ENCODE measurements at places on chromosomes 13 and 19.

DNA sequence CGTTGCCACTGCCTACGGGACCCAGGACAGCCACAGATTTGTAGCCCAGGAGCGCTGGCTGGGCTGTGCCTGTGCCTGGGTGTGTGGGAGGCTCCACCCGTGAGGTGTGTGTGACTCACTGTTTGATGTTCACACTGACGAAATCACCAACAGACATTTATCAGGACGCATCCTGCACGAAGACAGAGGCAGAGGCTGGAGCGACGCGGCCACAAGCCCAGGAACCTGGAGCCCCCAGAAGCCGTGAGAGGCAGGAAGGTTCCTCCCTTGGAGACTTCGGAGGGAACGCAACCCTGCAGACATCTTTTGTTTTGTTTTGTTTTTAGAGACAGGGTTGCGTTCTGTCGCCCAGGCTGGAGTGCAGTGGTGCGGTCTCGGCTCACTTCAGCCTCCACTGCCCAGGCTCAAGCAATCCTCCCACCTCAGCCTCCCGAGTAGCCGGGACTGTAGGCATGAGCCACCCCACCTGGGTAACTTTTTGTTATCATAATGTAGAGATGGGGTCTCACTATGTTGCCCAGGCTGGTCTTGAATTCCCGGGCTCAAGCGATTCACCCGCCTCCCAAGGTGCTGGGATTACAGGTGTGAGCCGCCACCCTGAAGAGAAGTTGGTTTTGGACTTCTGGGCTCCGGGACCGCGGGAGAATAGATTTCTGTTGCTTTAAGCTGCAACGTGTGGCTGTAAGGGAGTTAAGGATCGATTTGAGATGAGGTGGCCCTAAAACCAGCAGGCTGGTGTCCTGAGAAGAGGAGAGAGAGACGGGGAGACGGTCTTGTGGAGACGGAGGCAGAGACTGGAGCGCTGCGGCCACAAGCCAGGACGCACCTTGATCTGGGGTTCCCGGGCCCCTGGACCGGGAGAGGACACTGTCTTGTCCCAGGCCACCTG, 24.9 kb upstream of the WDR18 start:
- peak; percentile 52 for DNase-seq

- DNase-seq, result no peak
Observed at GRCh38 chr19:33365691-33366090, 7.8 kb upstream of the CEBPG start.

DNA sequence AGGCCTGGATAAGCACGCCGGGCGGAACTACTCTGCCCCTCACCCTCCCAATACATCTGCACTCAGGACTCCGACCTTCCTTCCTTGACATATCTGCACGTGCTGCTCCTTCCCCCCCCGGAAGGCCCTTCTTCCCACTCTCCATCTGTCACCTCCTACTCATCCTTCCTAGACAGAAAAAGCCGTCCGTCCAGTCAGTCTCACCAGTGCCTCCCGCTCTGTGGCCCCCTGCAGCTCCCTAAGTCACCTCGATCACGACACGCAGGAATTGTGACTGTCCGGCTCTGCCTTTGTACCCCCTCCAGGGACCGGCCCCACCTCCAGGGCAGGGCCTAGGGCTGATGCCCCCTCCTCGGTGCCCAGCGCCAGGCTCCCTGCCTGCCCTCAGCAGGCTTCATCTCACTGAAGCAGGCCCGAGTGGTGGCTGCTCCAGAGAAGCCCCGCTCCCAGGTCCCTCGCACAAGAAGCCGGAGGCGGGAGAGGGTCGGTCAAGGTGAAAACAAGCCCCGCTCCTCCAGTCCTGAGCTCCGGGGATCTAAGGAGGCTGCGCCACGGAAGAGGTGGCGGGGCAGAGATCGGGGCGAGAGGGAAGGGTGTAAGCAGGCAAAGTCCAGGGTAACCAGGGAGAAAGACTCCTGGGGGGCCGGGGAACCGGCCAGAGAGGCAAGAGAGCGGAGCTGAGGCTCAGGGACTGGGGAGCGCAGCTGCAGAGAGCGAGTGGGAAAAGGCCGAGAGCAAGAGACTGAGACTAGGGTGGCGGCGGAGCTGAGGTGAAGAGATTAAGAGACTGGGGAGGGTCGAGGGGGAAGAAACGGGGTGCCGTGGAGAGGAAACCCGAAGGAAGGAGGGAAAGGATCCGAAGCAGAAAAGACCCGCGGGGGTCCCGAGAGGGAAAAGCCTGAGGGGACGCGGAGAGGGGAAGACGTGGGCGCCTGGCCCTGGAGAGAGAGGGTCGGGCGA, 1.1 kb downstream of the PPP6R1 start:
- DNase-seq, result peak; percentile 22

DNA sequence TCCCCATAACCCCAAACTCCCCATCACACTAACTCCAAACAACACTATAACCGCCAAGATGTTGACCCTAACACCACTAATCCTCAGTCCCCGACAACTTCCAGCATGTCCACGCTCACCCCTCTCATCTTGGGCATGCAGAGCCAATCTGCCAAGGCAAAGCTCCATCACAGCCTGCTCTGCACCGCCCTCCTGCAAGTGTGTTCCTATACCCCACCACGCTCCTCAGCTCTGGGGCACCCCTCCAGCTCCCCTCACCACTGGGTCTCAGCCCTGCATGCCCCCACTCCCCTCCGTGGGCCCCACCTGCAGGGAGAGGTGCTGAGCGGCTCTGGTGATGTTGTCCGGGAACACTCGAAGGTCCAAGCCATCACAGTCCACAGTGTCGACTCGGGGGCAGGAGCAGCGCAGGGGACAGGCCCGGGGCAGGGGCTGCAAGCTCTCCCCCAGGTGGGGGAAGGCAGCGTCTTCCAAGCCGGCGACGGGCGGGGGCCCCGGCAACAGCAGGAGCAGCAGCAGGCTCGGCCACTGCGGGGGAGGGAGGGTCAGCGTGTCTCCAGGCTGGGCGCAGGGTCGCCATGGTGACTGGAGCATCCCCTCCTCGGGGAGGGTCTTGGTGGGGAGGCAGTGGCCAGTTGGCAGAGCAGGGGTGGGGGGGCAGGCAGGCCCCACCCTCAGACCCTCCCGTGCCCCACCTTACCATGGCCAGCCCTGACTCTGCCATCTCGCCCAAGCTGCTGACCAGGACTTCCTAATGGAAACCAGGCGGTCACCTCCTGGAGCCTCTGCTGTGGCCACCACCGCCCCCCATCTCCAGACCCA, 527 bp downstream of the PODNL1 start:
- DNase-seq, result no peak

DNA sequence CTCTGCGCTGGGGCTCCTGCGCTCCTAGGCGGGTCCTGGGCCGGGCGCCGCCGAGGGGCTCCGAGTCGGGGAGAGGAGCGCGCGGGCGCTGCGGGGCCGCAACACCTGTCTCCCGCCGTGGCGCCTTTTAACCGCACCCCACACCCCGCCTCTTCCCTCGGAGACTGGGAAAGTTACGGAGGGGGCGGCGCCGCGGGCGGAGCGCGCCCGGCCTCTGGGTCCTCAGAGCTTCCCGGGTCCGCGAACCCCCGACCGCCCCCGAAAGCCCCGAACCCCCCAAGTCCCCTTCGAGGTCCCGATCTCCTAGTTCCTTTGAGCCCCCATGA, at the start of gene GJB2:
Gene GJB2 (minus strand): TSS at position 103 of the 326 bp plus-strand sequence. CDS start 3,357 bp downstream, outside the sequence.
- no peak for DNase-seq

DNA sequence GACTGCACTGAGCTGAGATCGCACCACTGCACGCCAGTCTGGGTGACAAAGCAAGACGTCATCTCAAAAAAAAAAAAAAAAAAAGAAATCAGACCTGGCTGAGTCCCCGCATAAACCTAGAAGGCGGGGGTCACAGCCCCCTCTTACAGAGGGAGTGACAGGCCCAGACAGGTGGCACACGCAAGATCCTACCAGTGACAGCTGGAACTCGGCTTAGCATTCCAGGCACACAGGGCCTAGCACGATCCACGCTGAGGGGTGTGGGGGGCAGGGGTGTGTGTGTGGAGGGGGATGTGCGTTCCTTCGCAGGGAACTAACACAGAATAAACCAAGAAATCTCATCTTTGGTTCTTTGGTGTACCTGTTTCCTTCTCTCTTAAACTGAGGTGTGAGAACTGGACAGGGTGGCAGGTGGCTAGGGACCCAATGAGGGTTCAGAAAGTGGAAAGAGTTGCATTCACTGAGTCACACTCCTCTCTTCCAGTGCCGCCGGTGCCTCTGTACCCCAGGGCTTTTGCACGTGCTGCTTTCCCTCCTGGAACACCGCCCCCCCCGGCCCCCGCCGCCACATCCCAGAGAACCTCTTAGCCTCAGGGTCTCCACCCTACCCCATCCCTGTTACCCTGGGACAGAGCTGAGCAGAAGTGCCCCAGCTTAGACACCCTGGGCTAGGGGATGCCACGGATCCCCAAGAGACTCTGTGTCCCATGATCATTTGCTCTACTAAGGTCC, 5.0 kb downstream of the SGTA start:
- no peak for DNase-seq

DNA sequence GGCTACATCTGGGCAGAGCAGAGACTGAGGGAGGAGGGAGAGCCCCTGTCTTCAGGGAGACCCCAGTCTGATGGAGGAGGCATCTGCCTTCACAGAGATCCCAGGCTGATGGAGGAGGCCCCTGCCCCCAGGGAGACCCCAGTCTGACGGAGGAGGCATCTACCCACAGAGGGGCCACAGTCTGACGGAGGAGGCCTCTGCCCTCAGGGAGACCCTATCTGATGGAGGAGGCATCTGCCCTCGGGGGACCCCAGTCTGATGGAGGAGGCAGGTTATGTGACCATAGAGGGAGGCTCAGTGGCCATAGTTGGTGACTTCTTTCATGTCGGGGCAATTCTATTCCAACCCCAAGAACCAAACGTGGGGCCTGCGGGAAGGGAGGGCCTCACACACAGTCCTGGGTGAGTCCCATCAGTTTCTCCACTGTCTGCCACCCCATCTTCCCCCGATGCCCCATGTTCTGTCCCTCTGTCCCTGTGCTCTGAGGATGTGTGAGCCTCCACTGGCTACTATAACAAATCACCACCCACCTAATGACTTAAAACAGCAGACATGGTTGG, 14.3 kb downstream of the MISP start:
- no peak for DNase-seq

DNA sequence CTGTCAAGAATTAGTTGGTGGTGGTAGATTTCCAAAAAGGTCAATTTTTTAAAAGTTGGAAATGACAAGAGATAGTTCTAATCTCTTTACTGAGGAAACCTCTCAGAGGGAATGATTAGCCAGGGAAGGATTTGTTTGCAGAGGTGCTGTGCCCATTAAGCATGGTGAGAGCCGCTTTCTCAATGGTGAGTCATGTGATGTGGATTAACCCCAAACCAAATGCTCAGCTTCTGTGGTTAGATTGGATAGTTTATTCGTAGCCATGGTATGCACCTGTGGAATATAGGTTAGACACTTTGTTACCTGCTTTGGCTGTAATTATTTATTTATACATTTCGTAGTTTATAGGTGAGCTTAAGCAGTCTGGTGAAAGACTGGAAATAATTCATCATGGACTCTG, 7.1 kb downstream of the HNRNPM start:
- DNase-seq, result no peak

GRCh38 chr19:18392417-18392816, 5.0 kb downstream of the LRRC25 start:
- no peak for DNase-seq

DNA sequence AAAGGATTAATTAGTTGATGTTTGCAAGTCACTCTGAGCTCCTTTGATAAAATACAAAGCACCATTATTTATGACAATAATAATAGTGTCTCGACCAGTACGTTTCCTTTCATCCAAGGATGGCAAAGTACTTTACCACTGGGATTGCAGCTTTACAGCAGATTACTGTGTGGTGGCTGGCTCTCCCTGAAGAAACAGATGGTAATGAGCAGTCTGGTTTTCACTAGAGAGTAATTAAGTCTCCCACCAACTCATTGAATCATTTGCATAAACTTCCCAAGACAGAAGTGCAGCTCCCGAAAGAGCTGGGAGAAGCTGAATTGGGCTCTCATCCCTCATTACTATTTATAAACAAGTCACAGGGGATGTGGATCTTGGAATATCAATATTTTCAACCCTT, 48.7 kb downstream of the KLF5 start:
- no peak for DNase-seq

- DNase-seq, result no peak
Observed at GRCh38 chr19:16860118-16860517, 28.7 kb upstream of the F2RL3 start.

DNA sequence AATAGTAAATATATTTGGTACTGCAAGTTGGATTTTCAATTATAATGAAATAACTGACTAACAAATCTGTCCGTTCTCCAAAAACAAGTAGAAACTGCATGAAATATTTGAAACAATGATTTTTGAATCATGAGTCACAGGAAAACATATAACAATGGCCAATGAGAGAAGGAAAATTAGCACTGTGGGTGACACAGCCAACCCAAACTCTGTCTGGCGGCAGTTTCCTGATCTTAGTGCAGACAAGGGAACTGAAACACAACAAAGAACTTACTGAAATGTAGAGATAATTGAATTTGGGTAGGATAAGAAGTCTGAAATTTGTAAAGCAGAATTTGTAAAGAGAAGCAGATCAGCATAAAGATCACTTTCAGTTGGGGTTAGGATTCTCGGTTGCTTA, 2743.3 kb upstream of the PCDH20 start:
- no peak for DNase-seq

DNA sequence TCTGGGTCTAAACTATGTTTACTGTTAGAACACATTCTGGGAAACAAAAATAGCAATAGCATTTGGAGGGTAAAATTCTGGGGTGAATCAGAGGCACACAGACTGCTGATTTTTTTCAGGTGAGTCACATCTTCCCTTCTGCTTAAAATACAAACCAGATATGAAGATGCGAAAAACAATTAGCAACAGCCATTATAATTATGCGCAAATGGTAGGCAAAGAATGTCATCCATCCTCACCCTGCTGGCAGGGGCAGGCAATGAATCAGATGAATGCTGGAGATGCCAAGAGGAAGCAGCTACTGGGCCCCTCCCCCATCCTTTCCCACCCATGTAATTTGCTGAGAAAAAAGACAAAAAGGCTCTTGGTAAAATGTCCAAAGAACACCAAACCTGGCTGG, 282.9 kb downstream of the KLF5 start:
- DNase-seq, result no peak

- DNase-seq, result no peak
Observed at GRCh38 chr13:111880185-111880584, 186.8 kb upstream of the SOX1 start.

DNA sequence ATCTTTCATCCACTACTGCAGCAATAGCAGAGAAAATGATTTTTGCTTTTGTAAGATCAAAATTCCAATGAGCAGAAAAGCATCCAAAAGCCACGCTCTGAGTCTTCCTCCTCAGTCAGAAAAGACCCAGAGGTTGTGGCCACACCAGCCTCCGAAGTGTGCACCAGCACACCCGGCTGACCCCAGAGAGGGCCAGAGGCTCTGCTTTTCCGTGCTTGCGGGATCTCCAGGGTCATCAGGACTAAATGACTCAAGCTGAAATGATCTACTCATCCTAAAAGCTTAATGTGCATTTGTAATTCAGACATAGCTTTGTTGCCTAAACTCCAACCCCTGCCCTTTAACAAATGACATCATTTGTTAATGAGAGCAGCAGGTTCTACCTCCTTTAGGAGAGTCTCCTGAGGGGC, 16.5 kb downstream of the RXFP2 start:
- no peak for DNase-seq

- no peak for DNase-seq
Observed at GRCh38 chr13:66301482-66301881, 928.7 kb downstream of the PCDH9 start.

Measured in activated T-cell treated with anti-CD3 and anti-CD28 coated beads for 48 hours (primary cell).